ENCODE measurements at places on chromosomes 1 and 21.
A peak's percentile ranks its signal among the peaks of the same experiment; 100 is the strongest.

- no peak for DNase-seq
These were observed 20.9 kb downstream of the ERICH3 start for GRCh38 chr1:74652711-74653139.

GRCh38 chr1:218741852-218742251 lies 396.7 kb downstream of the TGFB2 start:
- no peak for DNase-seq

GRCh38 chr1:68149110-68149798 lies 83.1 kb downstream of the WLS start:
- no peak for DNase-seq

GRCh38 chr1:116737020-116737854 lies 17.0 kb upstream of the CD2 start:
- peak; percentile 38 for DNase-seq

DNA sequence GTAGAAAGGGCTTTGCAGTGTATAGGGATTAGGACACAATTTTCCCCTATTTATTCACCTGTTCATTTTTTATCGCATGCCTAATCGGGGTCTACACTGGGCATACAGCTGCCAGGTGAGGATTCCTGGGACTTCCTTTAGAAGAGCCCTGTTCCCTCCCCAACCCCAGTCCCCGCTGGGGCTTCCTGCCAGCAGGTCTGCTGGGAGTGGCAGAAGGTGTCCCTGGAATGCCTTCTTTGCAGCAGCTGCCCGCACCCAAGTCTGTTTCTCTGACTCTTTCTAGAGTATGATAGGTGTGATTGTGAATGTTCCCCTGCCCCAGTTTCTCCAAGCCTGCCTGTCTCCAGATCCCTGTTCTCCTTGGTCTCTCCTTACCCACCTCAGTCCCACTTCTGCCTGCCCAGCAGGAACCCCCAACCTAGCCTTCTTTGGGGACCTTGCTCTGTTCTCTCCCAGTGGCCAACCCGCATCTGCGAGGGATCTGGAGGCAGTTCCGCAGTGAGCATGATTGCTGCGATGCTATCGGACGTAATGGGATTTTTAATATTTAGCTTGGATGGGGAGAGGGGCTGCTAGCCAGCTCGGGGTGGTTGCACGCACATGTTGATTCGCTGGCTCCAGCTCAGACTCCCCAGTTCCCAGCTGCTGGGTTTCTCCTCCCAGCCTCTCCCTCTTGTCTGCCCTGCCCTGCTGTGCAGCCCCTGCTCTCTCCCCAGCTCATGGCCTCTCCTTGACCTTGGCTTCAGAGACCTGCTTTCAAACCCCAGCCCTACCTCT lies 79.8 kb downstream of the EPHB2 start:
- no peak for DNase-seq

GRCh38 chr1:234899041-234899729 lies 229.5 kb downstream of the TOMM20 start:
- peak; percentile 37 for DNase-seq

- no peak for DNase-seq
These were observed 12.7 kb upstream of the PLCH2 start for GRCh38 chr1:2463396-2463795.

GRCh38 chr1:78003882-78004718 lies 639 bp upstream of the DNAJB4 start:
- DNase-seq: peak; percentile 88

DNA sequence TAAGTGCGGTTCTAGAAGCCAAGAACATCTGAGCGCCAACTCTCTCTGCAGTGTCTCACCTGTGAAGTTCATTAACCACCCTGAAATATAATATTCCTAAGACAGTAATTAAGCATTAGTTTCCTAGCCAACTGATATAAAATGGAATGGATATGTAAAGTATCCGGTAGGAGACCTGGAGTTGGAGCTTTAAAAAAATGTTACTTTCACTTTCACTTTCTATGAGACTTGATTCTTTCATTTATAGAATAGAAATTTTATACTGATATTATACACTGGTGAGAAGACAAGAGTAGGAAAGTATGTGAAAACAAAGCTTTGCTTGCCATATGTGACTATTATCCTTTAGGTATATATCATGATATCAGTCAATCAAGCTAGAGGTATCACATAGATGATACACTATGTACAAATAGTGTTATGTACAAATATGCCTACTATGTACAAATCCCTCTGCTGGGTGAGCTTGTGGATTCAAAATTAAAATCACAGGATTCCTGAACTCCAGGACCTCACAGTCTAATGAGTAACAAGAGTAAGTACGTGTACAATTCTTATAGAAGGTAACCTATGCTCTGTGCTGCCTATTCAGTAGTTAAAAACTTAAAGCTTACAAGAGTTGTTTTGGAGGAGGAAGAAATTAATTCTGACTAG lies 934.2 kb downstream of the TTLL7 start:
- no peak for DNase-seq

GRCh38 chr1:37595440-37596181 lies at the start of gene GNL2:
GNL2 (minus strand) TSS chr1:37595937; CDS start chr1:37595822, 115 bp downstream.
- peak; percentile 95 for DNase-seq

DNA sequence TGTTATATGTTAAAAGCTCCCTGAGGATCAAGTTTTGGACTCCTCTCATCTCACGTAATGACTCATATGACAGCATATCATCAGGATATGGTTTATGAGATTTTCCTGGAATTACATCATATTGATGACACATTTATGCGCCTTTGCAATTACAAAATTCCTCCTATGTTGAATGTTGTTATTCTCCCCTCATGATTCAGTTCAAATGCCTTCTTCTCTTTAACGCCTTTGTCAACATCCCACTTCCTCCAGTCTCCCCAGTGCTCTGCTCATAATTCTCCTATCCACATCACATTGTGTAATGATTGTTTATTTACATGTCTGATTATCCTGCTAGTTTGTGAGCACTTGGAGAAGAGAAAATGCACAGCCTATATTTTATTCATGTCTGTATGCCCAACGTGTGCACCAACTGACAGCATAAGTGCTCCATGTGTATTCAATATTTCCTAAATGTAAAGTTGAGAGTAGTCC lies 80.9 kb upstream of the BACH1 start:
- DNase-seq: no peak

- no peak for DNase-seq
These were observed 40.6 kb downstream of the KIF26B start for GRCh38 chr1:245195398-245195797.

- no peak for DNase-seq
These were observed 104.4 kb downstream of the CACHD1 start for GRCh38 chr1:64574301-64574700.

DNA sequence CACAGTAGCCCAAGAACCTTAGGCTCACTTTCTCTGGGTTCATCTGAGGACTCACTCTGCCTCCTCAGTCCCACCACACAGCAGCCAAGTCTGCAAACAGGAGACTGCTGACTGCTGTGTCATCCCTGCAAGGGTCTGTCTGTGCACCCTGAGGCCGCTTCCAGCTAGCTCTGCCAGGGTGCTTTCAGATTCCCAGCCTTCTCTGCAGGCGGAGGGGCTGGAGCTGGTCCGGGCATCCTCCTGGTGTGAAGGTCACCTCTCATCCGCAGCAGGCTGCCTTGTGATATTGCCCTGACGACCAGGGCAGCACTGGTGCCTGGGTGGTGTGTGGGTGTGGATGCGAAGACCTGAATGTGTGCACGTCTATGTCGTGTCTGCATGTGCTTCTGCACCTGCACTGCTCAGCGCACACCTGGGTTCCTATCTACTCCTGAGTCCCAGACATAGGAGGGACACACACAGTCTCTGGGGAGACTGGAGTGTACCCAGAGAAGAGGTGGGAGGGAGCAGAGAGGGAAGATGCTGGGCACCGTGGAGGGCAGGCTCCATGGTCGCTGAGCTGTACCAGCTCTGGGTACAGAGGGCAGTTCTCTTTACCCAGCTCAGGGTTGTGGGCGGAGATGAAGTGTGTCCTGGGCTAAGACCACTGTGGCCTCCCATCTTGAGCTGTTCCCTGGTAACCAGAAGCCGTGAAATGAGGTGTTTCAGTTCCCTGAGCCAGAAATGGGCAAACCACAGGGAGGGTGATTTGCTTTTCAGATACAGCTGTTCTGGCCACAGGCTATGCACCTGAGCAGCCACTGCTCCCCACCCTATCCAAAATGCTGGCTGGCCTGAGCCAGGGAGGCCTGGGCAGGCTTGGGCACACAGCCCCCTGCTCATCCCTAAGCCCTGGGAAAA lies 160.9 kb upstream of the CSF3R start:
- DNase-seq: no peak
